Stimulated activated CD4-positive, alpha-beta T cell treated with anti-CD3 and anti-CD28 coated beads, Interleukin-12 subunit alpha, Interleukin-12 subunit beta, amount 100 ng/mL, for 48 hours (primary cell): ENCODE measurements at places on chromosomes 5 and 9.

GRCh38 chr9:98999152-98999525 is 55.4 kb downstream of the COL15A1 start:
- DNase-seq = no peak

GRCh38 chr5:1918488-1919208 is 35.9 kb upstream of the IRX4 start:
- no peak for DNase-seq

GRCh38 chr5:78974011-78974410 is 11.1 kb downstream of the ARSB start:
- DNase-seq = no peak

GRCh38 chr5:35061211-35061770 is 13.5 kb upstream of the AGXT2 start:
- DNase-seq = no peak

DNA sequence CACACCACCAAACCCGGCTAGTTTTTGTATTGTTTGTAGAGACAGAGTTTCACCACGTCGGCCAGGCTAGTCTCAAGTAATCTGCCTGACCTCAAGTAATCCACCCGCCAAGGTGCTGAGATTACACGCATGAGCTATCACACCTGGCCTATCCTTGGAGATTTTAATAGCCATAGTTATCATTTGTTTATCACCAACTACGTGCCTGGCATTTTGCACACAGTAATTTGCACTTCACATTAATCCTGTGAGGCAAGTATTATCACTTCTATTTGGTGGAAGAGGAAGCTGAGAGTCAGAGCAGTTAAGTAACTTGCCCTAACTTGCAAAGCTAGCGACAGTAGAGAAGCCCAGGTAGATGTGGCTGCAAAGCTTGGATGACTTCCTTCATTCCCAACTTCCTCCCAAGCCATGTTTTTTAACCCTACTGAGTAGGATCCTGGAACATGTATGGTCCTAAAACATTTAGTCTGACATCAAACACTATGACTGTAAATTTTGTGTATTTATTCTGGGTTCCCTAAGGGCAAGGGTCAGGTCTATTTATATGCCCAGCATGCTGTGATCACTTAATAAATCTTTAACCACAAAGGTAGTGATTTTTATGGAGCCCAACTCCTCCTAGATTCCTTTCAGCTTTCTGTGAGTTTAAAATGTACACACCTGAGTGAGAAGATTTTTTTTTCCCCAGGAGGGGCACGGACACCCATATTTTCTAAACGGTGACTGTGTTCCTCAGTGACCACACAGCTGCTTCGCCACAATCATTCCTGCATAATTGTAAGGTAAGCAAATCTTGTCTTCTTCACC is 100.2 kb upstream of the RAI14 start:
- no peak for DNase-seq

GRCh38 chr9:30970186-30970585 is 1414.3 kb upstream of the ACO1 start:
- DNase-seq = no peak
